Kidney (tissue), 22 donors: ENCODE measurements at places on chromosomes 11 and 22.

DNA sequence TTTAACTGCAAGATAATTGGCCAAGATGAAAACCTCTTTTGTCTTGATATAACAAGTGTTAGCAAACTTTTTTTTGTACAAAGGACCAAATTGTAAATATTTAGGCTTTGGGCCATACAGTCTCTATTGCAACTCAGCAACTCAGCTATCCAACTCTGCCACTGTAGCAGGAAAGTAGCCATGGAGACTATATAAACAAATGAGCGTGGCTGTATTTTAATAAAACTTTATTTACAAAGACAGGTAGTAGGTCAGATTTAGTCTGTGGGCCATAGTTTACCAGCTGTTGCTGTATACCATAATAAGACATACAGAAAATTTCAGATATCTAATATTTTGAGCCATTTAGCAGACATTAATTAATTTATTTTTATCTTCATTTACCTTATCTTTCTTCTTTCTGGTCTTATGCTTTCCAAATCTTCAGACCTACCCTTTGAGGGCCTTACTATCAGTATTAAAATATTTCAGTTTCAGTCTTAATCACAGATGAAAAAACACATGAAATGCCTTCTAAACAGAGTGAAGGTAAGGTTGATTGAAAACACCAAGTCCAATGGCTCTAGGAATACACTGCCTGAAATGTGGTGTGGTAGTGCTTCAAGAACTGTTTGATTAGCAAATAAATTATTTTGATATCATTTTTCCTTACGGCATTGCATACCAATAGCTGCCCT is 256.9 kb upstream of the CTSC start:
- no peak for DNase-seq

DNA sequence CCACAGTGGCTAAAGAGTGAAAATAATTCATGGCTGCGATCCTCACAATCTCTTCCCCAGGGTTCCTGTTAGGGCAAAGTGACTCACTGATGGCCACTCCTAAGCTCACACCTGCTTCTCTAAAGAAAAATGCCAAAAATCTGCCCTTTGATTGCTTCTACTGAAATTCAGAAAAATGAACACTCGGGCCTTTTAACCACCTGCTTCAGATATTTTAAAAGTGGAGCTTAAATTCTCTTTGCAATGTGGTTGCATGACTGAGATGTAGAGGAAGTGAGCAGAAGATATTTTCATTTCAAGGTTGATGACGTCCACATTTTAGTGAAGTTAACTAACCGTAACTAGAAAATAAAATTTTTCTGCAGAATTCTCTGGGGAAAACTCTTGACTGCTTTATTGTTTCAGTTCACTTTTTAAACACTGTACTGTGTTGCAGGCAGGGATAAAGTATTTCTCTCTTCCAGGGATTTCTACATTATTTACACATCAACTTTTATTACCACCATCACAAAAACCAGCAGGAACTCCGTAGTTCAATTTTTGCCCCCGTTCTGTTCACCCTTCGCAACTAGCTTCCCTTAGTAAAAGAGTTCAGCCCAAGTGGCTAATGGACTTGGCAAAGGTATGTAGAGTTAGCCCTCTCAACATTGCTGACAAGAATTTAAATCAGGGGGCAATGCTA is 8.5 kb downstream of the RAB30 start:
- DNase-seq, result peak; percentile 45

- DNase-seq, result no peak
These were observed 25.8 kb downstream of the LAYN start for GRCh38 chr11:111566324-111566723.

DNA sequence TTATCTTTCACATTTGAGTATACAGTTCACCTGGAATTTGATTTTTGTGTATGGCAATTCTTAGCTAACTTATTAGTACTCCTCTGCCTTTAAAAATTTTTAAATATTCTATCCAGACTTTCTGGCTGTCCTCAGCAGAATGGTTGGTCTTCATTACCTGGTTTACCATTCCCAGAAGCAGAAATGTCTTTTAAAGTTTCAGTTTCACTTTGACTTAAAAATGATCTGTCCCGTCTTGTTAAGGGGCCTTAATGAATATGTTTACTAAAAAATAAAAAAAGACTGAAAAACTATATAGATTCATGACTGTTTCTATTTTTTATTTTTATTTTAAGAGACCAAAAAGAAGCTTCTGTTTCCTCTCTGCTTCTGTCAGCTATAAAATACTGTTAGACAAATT is 70.5 kb upstream of the TNRC6B start:
- no peak for DNase-seq

GRCh38 chr11:60945295-60945667 is 6.7 kb downstream of the SLC15A3 start:
- no peak for DNase-seq

DNA sequence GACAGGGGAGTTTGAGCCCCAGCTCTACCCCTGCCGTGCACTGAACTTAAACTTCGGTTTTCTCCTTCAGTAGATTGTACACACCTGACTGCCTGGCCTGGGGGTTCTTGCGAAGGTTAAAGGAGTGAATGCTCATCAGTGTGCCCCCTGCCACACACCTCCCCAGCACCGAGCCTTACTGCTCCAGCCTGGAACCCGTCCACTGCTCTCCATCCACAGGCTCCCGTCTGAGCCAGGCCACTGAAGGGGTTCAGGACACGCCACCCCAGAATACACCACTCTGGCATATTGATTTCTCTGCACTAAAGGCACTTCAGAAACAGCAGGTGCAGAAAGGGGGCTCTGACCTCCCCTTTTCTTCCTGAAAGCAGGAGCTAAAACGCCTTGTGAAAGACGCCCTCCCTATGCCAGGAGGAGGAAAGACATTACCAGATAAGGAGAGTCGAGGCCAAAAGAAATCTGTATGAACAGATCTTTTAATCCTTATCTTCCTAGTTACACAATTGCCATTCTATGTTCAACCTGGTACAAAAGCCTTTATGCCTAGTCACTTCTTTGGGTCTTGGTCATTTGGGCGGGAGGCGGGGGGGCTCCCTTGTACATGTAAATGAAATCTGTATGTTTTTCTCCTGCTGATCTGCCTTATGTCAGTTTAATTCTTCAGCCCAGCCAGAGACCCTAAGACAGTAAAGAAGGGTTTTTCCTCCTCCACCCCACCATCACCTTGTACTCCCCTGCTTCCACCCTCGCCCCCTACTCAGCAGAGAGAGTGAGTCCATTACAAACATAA is 1.9 kb upstream of the SSTR3 start:
- no peak for DNase-seq

- peak; percentile 56 for DNase-seq
These were observed 214.7 kb downstream of the TENM4 start for GRCh38 chr11:79226126-79226525.

DNA sequence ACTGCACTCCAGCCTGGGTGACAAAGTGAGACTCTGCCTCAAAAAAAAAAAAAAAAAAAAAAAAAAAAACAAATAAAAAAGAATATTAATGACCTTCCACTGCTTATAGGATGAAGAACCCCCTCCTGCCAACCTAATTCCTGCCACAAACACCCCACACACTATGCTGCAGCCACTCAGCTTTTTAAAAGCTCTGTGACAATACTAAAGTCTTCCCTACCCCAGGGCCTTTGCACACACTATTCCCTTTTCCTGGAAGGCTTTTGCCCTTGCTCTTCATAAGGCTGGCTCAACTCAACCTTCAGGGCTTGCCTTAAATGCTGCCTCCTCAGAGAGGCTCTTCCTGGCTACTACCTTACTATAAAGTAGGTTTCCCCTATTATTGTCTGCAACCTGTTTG is 10.8 kb upstream of the KCNJ11 start:
- DNase-seq, result no peak

DNA sequence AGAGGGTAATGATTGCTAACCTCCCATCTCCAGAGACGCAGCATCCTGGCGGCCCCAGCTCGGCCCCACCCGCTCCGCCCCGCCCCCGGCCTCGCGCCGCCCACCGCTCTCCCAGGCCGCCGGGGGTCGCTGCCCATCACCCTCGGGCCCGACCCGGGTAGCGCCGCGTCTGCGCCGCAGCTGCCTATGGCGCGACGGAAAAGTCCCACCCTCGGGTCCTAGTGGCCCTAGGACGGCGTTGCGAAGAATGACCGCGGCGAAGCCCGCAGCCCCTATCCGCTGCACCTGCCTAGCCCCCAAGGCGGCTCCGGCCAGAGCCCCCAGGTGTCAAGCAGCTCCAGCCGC is 457 bp downstream of the CPSF7 start:
- DNase-seq, result no peak

- DNase-seq, result no peak
These were observed 2.0 kb upstream of the MPPED1 start for GRCh38 chr22:43409800-43410199.

GRCh38 chr11:2690596-2691354 is 9.0 kb downstream of the KCNQ1OT1 start:
- peak; percentile 42 for DNase-seq

DNA sequence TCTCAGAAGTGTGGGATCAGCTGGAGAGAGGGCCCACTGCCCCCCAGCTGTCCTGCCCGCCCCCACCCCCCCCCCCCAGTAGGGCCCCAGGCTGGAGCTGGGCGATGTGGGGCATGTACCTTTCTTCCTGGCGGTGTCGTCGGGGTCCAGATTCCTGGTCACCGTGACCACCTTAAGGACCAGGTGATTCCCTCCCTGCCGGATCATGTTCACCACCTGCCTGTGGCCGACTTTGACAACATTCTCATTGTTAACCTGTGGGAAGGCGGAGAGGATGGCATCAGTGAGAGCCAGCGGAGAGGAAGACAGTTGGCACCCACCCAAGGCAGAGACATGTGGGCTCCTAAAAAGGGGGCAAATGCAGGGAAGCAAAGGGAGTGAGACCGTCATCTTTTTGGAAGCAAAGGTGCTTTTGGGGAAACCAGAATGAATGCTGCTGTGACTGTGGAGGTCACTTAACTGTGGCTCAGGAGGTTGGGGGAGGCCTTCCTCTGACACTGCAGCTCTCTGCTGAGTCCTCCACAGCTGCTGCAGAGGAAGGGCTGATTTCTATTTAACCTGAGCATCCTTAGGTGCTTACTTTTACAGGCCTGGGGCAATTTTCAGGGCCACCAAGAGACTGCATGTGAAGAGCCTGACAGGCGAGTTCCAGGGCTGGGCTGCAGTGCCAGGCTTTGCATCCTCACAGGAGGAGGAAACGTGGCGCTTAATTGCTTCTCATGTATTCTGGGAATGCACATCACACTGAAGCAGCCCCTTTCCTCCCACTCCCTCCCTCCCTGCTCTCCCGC is 104.5 kb downstream of the CTTN start:
- DNase-seq, result peak; percentile 72

DNA sequence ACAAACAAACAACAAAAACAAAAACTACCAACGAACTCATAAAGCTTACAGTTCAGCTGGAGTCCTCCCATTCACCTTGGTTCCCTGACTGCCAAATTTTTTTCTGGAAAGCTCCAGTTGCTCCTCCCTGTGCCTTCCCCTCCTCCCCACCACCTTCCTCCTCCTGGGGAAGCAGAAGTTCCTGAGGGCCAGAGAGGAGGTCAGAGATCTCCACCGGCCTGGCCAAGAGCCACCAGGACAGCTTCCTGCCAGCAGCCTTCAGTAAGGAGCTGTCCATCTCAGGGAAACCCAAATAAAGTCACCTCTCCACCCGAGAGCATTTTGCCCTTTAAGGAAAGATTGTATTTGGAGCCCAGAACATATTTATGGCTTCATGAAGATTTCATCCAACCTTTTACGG is 20.0 kb downstream of the APLNR start:
- no peak for DNase-seq

DNA sequence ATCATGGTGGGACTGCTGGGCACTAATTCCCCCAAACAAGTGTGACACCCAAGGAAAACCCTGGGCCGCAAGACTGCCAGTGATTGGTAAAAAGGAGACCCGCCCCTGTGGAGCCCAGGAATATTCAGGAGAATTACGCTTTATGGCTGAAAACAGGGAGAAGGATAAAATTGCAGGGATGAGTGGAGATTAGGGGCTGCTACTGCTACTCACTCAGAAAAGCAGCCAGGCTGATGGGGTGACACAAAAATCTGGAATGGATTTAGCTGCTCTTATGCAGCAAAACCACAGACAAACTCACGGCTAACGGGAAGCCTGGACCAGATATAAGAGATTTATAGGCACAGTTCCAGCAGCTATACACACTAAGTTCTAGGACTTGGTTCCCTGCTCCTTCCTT is 4.4 kb upstream of the FBXO3 start:
- DNase-seq, result peak; percentile 51

DNA sequence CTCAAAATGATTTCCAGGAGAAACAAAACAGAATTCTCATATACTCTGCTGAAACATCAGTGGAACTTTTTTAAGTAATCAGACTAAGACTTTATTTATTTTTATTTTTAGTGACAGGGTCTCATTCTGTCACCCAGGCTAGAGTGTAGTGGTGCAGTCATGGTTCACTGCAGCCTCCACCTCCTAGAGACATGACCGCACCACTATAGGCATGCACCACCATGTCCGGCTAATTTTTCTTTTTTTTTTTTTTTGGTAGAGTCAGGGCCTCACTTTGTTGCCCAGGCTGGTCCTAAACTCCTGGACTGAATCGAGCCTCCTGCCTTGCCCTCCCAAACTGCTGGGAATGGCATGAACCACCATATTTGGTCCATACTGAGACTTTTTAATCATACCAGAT is 42.9 kb downstream of the PRDM10 start:
- no peak for DNase-seq

DNA sequence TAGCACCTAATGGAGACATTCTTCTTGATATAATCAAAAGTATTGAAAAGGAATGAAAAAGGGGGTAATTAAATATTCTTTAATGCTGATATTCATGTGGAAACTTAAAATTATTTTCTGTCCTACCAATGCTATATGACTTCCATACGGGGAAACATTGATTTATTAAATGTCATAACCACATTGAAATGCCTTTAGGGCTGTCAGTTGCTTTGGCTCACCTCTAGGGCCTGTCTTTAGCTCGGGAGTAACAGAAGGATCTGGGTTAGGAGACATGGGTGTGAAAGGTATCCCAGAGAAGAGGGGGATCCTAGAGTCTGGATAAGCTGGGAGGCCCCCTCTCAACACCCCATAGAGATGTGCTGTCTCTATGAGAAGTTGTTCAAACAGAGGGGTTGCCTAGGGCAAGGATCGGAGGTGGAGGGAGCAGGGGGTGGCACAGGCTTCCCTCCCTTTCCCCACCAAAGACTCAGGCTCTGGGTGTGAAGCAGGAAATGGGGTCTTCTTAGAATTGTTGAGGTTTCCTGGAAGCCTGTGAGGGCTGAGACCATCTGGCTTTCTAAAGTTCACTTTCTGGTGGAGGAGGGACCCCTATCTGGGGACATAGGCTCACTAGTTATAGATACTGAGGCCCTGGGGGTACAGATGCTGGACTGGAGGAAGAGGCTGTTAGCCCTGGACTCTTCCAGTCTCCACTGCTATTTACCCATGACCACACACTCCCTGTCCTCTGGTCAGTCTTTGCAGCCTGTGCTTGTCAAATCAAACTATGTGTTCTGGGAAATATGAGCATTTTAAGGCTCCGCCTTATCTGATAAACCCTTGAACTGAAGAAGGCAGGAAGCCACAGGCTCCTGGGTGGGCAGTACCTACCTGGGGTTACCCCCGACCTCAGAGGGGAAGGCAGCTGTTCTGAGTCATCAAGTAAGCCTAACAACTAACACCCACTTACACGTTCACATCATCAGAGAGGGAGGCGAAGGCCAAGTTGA is 55.8 kb upstream of the RRAS2 start:
- DNase-seq, result no peak

GRCh38 chr11:31150841-31151240 is 218.7 kb downstream of the DCDC1 start:
- DNase-seq, result no peak
